H4 (cell line): ENCODE measurements at places on chromosomes 2 and 18. TPM values are rescaled to one million over a fixed set of nuclear protein-coding genes. Genes with fewer than 3 reads are reported as not detected.

Gene ELOA2
- not detected in 2 replicates for total RNA-seq

DNA sequence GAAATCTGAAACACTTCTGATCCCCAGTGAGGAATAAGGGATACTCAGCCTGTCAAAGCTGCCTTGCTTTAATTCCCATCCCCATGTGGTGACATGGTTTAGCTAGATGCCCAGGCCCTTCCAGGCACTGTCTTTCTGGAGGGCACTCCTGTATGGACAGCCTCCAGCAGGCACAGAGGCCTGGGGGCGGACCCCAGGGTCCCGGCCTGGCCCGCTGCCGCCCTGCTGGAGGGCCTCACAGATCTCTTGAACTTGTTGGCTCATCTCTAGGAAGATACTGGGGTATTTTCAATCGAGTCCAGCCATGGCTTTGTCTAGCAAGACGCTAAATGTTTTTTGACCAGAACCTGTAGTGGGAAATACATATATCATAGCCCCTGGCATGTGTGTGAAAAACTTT lies 21.0 kb upstream of the CNNM3 start:
- DNase-seq: no peak

- DNase-seq: no peak
Measured at GRCh38 chr18:55641486-55641885, 53.5 kb upstream of the TCF4 start.

DNA sequence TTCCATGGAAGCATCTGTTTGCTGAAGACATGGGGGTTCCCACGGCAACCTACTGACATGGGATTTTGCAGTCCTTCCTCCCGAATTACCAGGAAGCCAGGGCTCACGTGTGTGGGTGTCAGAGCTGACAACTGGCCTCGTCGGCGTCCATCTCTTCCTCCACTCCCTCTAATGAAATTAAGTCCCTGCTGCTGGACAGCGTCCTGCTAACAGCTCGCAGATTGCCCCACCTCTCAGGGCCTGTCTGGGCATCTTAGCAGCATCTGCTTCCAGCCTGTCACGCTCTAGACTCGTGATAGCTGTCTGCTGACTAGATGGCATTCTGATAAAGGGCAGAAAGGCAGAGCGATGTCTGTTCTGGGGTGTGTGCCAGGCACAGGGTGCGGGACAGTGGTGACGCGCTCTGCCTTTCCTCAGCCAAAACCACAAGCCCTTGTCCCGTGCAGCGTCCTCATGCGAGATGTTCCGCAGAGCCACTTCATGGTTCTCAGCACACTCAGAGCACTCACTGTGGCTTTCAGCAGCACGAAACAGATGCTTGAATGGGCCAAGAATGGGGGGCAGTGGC lies 161.1 kb downstream of the ARL4C start:
- DNase-seq: peak; percentile 77

GRCh38 chr2:105738658-105739241 lies 6.0 kb upstream of the NCK2 start:
- no peak for DNase-seq

GRCh38 chr18:25686960-25687500 lies 335.1 kb upstream of the ZNF521 start:
- DNase-seq: no peak

Gene TYMS
- 66.6 and 72.0 TPM in 2 replicates for total RNA-seq

GRCh38 chr2:172944794-172945509 lies 130.7 kb upstream of the MAP3K20 start:
- DNase-seq: no peak

DNA sequence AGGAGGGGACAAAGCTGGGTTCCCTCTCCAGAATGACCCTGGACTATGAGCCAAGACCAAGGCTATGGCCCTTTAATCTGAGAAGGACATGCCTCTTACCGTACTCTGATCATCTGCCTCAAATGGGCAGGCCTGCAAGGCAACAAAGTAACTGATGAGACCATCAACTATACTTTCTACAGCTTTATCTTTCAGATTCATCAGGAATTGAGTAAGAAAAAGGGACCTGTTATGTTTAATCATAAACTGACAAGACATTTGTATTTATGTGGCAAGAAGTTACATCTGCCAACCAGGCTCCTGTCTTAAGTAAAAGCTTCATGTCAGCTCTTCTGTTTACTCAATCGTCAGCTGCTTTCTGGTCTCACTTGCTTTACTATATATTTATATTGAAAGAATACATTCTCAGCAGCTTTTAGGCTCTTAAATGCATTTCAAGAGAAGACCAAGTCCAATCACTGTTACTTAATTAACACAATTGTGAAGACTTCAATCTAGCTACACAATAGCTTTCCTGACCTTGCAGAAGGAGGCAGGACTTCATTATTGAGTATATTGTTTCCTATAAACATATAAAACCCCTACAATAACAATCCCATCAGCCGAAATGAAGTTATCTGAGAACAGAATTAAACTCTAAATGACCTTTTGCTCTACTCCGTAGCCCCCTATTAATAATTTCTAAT lies 163.8 kb downstream of the ETAA1 start:
- DNase-seq: no peak

DNA sequence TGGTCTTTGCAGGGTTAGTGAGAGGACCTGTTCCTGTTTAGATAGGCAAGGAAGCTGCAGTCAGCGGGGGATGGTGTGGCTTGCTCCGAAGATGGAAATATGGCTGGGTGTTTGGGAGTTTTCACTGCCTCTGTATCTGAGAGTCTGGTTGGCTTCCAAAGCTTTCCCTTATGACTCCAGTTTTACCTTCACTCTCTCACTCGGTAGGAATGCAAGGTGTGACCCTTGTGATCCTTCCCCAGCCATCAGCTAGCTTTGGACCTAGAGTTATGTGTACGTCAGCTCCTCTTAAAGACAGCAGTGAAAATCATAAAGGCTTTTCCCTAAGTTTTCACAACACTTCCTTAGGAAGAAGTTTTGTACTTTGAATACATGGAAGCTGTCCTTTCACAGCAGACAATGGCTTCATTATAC lies 35.5 kb upstream of the TMEM87B start:
- no peak for DNase-seq
